ENCODE measurements at places on chromosomes 6 and 20.

DNA sequence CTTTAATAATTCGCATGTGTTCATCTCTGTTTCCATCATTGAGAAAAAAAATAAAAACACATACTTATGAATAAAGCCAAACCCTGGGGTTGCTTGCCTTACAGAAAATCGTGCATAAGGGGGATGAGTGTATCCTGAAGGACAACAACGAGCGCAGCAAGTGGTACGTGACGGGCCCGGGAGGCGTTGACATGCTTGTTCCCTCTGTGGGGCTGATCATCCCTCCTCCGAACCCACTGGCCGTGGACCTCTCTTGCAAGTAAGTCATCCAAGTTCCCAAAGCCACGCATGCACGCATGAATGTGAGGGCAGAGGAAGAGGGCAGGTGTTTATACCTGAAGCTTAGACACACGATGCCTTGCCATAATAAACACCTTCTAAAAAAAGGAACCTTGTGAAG is 20.9 kb upstream of the SNRNP48 start:
- DNase-seq, result no peak

- no peak for DNase-seq
These were observed 110.2 kb upstream of the FOXQ1 start for GRCh38 chr6:1201547-1202200.

DNA sequence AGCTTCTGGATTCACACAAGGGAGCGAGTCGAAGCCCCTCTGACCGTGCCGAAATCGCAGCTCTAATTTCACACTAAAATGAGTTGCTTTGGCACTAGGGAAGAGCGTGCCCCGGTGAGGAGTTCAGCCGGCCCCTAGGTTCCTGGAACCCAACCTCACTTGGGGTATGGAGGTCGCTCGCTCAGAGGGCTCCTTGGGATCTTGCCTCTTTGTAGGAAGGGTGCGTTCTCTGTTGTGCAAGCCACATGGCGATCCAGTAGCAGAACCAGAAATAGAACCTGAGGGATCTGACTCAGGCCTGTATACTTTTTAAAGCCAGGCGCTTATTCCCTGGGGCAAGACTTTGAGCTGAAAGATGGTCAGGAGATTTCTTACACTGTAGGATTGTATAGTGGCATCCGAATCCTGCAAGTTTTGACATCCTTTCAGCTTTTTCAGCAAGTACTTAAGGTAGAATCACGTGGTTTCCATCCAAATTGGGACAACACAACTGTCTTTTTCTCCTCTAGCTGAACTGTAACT is 861 bp upstream of the RALGAPA2 start:
- no peak for DNase-seq

GRCh38 chr6:134520181-134521115 is 202.5 kb upstream of the SGK1 start:
- no peak for DNase-seq

GRCh38 chr6:157569543-157569942 is 188.6 kb downstream of the ZDHHC14 start:
- DNase-seq, result no peak

DNA sequence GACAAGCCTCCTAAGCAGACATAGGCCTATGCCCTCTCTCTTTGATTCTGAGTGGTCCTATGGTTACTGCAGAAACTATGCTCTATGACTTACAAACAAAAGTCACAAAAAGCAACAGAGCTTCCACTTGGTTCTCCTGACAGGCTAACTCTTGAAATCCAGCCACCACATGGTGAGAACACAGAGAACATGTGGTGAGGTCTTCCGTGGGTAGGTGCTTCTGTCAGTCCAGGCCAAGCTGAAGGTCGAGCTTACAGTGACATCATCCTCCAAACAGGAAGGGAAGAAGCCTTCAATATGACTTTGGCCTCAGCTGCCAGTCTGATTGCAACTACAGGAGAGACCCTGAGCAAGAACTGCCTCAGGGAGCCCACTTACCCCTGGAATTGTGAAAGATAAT is 265.5 kb downstream of the TBX18 start:
- DNase-seq, result no peak

DNA sequence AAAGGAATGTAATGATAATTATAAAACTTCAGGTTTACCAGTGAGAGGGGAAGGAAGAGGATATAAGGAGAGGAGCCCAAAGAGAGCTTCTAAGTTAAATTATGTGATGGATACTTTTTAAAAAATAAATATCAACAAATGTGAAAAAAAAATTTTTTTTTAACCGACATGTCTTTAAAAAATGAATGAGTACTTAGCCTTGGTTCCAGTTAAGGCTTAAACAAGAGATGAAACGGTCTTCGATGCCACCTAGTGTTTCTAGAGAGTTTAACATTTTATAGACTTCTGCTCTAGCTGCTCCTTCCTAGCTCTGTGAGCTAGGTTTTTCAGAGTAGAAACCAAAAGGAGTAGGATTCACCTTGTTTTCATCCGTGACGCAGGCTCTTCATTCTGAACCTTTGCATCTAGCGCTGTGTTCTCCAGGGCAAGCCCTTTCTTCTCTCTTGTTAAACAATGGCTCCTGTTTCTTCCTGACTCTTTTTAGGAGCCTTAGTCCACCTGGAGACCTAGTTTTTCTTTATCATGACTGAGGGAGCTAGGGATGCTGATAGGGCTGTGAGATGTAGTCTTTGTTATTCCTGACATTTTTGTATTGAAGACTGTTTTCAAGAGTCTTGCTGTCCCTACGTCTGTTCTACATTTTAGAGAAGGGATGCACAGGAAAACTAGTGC is 42.4 kb upstream of the GNRH2 start:
- DNase-seq, result peak; percentile 2

GRCh38 chr6:20260360-20260759 is 48.1 kb upstream of the MBOAT1 start:
- no peak for DNase-seq

GRCh38 chr6:142844065-142844755 is 100.8 kb downstream of the HIVEP2 start:
- DNase-seq, result no peak

DNA sequence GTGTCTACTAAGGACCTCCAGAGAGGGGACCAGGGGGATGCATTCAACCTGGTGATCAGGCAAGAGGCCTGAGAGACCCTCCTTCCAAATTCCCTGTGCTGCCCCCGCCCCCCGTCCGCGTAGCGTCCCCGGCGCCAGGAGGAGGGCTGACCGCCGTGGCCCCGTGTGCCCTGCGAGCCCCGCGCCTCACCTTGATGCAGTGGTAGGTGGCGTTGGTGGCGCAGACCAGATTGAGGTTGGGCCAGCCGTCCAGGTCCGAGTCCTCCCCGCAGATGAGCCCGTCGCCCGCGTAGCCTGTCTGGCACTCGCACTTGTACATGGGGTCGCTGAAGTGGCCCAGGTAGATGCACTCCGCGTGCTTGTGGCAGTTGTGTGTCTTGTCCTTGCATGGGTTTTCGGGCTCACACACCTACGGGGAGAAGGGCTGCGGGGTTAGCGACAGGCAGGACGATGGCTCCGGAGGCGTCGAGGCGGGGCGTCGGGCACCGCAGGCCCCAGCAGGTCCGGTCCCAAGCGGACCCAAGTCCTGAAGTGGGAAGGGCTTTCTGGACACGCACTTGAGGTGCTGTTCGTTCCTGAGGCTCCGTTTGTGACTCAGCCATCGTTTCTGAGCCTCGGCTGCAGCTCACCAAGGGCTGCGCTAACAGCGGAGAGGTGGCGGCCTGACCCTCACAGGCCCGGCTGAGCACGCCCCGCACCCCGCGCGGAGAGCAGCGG is 21.7 kb downstream of the THBS2 start:
- no peak for DNase-seq

DNA sequence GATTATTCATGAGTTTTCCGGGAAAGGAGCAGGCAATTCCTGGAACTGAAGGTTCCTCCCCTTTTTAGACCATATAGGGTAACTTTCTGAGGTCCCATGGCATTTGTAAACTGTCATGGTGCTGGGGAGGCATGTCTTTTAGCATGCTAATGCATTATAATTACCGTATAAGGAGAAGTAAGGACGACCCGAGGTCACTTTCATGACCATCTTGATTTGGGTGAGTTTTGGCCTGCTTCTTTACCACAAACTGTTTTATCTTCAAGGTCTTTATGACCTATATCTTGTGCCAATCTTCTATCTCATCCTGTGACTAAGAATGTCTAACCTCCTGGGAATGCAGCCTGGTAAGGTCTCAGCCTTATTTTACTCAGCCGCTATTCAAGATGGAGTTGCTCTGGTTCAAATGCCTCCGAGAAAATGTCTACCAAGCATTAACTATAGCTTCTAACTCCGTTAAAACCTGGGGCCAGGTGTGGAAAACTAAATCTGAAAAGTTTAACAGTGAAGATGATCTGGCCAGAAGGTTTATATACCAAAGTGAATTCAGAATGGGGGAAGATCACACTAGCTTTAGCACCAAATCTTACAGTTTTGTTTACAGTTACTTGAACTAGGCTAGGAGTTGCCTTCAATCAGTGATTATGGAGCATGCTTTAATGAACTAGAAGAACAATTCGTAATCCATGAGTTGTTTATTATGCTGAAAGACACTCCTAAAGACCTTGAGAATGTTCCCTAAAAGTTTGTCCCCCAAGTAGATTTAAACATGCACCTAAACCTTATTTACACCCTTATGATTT is 80.0 kb upstream of the TOP1 start:
- no peak for DNase-seq

DNA sequence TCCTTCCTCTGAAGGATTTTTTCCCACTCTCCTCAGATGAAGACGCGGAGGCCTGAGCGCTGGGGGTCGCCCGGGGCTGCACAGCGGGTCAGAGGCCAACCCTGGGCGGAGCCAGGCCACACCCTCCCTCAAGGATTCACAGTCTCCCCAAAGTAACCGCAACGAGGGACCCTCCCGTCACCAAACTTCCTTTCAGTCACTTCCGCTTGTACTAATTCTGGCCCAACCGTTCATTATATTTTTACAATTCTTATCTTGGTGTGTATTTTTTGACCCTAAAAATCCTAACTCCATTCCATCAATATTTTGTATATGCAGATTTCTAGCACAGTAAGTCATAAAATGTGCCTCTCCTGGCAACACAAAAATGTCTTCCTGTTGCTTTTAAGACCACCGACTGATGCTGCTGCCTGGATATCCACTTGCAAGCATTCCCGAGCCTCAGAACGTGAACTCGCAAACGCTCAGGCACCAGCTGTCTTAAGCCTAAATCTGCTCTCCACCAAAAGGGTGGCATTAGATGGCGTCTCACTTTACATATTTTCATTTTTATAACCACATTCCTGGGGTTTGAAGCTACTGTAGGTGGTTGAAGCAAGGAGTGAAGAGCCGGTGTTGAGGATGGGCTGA is 128.0 kb downstream of the DLL1 start:
- DNase-seq, result no peak

DNA sequence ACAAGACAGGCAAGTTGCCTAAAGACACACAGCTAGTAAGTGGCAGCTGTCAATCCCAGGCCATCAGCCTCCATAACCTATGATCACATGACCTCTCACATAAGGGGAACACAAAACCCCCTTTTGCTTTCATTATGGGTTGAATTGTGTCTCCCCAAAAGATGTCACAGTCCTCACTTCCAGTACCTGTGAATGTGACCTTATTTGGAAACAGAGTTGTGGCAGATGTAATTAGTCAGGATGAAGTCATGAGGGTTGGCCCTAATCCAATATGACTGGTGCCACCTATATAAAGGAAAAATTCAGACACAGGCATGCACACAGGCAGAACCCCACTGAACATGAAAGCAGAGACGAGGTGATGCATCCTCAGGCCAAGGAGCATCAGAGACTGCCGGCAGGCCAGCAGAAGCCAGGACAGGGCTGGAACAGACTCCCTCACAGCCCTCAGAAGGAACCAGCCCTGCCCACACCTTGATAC is 33.6 kb downstream of the GFOD1 start:
- DNase-seq, result peak; percentile 50

DNA sequence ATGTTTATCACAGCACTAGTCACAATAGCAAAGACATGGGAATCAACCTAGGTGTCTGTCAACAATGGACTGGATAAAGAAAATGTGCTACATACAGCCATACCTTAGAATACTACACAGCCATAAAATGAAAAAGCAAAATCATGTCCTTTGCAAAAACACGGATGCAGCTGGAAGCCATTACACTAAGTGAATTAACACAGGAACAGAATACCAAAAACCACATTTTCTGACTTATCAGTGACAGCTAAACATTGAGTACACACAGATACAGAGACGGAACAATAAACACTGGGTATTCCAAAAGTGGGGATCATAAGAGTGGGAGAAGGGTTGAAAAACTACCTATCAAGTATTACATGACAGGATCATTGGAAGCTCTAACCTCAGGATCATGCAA is 43.3 kb upstream of the DST start:
- no peak for DNase-seq

GRCh38 chr6:37521674-37522073 is 22.0 kb upstream of the CCDC167 start:
- DNase-seq, result no peak

DNA sequence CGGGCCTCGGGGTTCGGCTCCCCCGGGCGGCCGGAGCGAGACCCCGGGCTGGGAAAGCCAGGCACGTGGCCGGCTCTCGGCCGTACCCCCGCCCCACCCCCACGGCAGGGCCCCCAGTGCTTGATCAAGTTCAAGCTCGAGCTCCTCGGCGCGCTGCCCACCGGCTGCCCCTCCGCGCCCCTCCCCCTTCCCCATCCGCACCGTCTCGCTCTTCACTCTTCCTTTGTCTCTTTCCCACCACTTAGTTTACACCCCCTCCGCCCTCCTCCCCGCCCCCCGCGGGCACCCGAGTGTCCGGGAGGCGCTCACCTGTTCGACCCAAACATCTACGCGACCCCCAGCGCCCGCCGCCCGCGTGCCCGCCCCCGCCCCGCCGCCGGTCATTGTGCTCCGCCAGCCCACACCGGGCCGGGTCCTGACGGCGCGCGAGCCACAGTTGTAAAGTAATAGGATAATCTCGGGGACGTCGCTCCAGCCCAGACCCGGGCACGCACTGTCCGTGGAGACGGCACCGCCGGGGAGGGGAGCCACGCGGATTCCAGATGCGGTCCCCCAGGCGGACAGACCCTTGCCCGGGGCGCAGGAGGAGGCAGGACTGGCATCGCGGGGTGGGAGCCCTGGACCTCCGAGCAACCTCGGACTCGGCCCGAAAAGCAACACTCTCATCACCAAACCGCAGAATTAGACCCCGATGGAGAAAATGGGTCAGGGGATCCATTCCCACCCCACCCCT is 100.7 kb downstream of the NOL4L start:
- peak; percentile 20 for DNase-seq

All from NCI-H774 (cell line).